Endodermal cell (in vitro differentiated cells): ENCODE measurements at places on chromosomes 7 and 10. TPM values are rescaled to one million over a fixed set of nuclear protein-coding genes. Genes with fewer than 3 reads are reported as not detected.

The RADIL gene
- total RNA-seq, result 27.0 to 42.2 TPM (median 34.9 TPM) in 3 replicates

DNA sequence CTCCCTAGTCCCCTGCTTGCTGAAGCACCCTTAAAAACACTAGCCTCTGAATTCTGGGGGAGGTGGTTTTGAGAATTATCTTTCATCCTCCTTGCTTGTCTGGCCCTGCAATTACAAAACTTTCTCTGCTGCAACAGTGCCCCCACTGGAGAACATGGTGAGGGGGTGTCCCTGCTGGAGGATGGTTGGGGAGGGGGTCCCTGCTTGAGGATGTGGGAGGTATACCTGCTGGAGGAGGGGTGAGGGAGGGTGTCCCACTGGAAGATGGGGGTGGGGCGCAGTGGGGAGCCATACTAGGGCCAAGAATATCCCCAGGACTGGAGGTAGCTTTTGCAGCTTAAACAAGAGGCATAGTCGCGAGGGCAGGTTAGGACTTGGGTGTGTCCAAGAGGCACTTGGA lies 3.2 kb upstream of the POLM start:
- peak; percentile 47 for DNase-seq

DNA sequence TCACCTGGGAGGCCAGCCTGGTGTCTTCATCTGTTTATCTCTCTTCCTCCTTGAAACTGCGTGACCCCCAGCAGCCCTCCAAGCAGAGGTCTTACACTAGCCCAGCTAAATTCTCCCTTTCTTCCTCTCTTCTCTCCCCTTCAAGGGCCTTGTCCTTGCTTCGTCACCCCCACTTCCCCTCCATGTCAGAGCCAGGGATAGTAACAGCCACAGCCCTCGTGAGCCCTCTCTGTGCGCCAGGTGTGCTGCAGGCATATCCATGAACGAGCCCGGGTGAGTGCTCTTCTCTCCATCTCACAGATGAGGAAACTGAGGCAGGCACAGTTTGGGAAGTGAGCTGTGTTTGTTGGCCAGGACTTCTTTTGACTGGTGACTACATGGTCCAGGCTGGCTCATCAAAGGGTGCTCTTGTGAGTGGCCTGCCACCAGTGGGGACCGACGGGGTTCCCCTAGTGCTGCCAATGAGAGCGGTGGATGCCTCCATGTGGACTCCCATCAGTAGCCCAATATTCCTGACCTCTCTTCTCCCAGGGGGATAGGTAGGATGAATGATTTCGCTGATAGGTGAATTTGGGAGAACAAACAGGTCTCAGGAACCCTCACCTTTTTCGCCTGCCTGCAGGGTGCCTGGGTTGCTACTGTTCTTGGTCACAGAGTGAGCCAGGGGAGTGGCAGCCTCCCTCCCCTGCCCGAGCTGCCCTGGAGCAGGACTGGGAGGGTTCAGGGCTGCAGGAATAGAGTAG lies 38.1 kb downstream of the ADRA2A start:
- peak; percentile 46 for DNase-seq

The CYP2W1 gene
- not detected in 2 replicates for total RNA-seq

DNA sequence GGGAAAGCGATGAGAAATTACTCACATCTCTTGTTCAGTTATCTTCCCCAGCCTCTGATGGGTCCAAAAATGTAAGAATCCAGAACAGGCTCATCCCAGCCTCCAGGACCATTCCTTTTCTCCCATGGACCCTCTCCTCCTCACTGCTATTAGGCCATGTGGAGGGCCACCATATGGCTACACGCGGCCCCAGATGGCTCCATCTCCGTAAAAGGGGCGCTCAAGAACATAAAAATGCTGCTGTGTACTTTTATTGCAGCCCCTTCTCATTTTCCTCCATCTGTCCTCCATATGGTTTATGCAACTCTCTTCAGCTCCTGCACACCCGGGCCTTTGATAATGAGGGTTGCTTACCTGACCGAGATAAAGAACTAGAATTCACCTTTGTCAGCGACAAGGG lies 166.2 kb downstream of the RAPGEF5 start:
- no peak for DNase-seq

The ITGA8 gene
- total RNA-seq, result 0.17 to 0.66 TPM (median 0.24 TPM) in 3 replicates

- DNase-seq, result no peak
Measured at GRCh38 chr7:80968606-80969005, 49.8 kb upstream of the SEMA3C start.

DNA sequence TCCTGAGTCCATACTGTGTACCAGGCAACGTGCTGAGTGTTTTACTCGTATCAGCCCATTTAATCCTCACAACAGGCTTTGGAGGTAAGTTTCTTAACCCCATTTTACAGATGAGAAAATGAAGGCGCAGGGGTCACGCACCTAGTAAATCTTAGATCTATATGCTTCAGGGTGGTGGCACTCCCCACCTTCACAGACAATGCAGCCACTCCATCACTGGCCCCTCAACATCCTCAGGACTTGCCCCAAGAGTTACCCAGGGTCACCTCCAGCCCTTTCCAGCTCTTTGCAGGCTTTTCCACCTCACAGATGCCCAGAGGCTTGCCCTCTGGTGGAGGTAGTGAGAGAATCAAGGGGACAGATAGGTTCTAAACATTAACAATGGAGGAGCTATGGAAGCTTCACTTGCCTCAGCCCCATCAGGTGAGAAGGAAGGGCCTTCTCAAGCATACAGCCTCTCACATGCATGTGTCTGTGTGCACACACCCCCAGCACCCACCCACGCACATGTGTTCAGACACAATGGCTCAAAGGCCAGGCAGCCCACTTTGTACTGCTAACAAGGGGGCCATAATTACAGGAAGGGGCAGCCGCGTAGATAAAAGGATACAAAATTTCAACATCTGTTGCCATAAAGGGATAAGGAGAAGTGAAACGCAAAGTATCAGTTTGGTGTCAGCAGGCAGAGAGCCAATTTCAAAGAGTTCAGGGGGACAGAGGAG lies 29.1 kb downstream of the DPCD start:
- peak; percentile 77 for DNase-seq

DNA sequence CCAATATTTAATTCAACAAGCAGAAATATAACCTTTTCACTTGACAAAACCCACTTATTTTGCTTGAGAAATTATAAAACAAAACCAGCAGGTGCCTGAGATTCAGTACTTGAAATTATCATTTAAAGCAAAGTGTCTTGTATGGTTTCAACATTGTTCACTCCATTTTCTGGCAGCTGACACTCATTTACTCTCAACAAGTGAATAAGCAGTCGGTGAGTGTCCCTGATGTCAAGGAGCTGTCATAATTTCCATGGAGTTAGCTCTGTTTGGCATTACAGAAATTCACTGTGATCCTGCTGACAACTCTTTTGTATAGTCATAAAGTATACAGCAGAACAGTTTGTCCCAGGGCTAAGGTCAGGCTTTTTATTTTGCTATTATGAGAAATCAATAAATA lies 490.0 kb downstream of the CNTNAP2 start:
- DNase-seq, result no peak

The SLC26A5 gene
- total RNA-seq, result 0.27 to 0.53 TPM (median 0.42 TPM) in 3 replicates
